ENCODE measurements at places on chromosomes 12 and 14. TPM values are rescaled to one million over a fixed set of nuclear protein-coding genes. Genes with fewer than 3 reads are reported as not detected.
A peak's percentile ranks its signal among the peaks of the same experiment; 100 is the strongest.

GALNT8 gene
- total RNA-seq: 0.76 TPM

KRT71 gene
- not detected for total RNA-seq

TEX52 gene
- 0.16 TPM for total RNA-seq

RNASE9 gene
- total RNA-seq: not detected

ZC2HC1C gene
- total RNA-seq: 1.3 TPM

SERPINA12 gene
- not detected for total RNA-seq

NANOG gene
- total RNA-seq: not detected

DNA sequence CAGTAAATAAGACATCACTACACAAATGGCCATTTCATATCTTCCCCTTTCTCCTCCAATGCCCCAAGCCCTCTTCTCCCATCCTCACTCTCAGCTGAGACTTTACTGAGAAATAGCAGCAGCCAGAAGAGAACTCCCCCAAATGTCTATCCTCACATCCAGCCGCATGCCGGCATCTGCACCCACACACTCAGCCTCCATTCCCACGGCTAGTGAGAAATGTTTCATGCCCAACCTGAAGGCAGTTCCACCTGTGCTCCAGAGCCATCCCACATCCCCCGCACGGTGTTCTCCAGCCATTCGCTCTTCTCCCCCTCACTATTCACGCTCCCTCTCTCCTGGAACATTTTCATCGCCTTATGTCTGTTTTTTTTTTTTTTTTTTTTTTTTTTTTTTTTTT, 208.7 kb upstream of the DIO3 start:
- no peak overlapping the region for H3K27ac ChIP-seq
- no peak for DNase-seq
- H3K27me3 ChIP-seq: peaks cover 4% of the 10 kb centered on the region
- no peak overlapping the region for H3K4me3 ChIP-seq
- H3K36me3 ChIP-seq: no peaks in the 10 kb centered on the region

DNA sequence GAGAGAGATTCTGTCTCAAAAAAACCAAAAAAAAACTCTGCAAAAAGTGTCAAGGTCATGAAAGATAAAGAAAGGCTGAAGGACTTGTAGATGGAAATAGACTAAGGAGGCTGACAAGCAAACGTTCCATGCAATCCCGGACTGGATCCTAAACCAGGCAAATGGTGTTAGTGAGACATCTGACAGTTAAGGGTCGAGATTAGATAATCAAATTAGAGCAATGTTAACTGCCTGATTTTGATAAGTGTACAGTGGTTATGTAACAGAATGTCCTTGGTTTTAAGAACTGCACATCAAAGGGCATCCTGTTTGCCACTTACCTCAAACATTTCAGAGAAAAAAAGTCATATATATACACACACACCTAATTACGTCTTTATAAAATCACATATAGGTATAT, 3.5 kb upstream of the RAN start:
- peak overlapping the region; percentile 27 for H3K27ac ChIP-seq
- no peak overlapping the region for H3K4me3 ChIP-seq
- peaks cover 12% of the 10 kb centered on the region for H3K36me3 ChIP-seq
- H3K27me3 ChIP-seq: no peaks in the 10 kb centered on the region
- DNase-seq: no peak

- no peaks in the 10 kb centered on the region for H3K27me3 ChIP-seq
- H3K4me3 ChIP-seq: no peak overlapping the region
- peaks cover 17% of the 10 kb centered on the region for H3K36me3 ChIP-seq
- peaks cover 2% of the 10 kb centered on the region for H3K4me1 ChIP-seq
- H3K27ac ChIP-seq: no peak overlapping the region
These were observed 230.4 kb downstream of the SSPN start for GRCh38 chr12:26425587-26426260.

DNA sequence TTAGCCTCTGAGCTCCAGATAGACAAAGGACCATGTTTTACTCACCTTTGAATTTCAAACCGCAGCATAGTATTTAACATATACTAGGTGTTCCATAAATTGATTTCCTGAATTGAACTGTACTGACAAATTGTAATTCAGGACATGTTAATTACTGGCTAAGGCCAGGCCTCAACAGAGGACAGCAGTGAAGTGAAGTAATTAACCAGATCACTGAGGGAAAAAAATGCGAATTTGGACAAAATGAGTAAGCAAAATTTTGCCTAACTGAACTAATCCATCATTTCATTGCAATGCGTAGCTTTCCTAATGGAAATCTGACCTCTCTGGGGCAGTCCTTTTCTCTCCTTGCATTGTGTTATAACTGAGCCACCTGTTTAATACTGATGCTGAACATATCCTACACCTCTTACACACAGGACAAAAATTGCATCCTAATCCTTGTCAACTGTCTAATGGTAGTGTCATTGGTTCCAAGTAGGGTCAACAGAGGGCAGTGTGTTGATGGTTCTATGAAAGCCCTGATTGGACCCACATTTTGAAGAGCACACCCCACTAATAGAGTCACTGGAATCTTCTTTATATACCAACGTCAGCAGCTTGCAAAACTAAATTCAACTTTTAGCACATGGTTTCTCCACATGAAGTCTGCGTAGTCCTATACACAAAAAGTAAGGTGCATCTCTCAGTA, 148.4 kb downstream of the SLC25A21 start:
- H3K27ac ChIP-seq: no peak overlapping the region
- no peaks in the 10 kb centered on the region for H3K4me1 ChIP-seq
- peaks cover 2% of the 10 kb centered on the region for H3K27me3 ChIP-seq
- no peak for DNase-seq

DNA sequence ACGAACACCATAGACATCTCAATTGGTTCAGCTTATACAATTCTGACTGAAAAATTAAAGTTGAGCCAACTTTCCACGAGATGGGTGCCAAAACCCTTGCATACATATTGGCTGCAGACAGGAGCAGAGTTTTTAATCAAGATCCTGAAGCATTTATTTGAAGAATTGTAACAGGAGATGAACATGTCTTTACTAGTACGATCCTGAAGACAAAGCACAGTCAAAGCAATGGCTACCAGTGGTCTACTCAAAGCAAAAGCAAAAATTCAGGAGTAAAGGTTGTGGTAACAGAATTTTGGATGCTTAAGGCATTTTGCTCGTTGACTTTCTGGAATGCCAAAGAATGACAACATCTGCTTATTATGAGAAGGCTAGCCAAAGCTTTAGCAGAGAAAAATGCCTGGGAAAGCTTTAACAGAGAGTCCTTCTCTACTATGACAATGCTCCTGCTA, 20.7 kb downstream of the ZDHHC17 start:
- no peak for DNase-seq
- no peak overlapping the region for H3K4me3 ChIP-seq
- peaks cover 51% of the 10 kb centered on the region for H3K4me1 ChIP-seq
- peaks cover 23% of the 10 kb centered on the region for H3K36me3 ChIP-seq
- no peaks in the 10 kb centered on the region for H3K27me3 ChIP-seq
- no peak overlapping the region for H3K27ac ChIP-seq

DNA sequence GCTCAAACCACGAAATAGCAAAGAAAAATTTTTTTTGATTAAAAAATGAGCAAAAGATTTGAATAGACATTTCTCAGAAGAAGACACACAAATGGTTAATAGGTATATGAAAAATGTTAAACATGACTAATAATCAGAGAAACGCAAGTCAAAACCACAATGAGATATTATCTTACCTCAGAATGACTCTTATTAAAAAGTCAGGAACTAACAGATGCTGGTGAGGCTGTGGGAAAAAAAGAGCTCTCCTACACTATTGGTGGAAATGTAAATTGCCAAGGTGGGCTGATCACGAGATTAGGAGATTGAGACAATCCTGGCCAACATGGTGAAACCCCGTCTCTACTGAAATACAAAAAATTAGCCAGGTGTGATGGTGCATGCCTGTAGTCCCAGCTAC, 315.5 kb upstream of the FLRT2 start:
- H3K36me3 ChIP-seq: no peaks in the 10 kb centered on the region
- H3K4me1 ChIP-seq: no peaks in the 10 kb centered on the region
- no peaks in the 10 kb centered on the region for H3K27me3 ChIP-seq
- H3K4me3 ChIP-seq: no peak overlapping the region
- DNase-seq: no peak

DNA sequence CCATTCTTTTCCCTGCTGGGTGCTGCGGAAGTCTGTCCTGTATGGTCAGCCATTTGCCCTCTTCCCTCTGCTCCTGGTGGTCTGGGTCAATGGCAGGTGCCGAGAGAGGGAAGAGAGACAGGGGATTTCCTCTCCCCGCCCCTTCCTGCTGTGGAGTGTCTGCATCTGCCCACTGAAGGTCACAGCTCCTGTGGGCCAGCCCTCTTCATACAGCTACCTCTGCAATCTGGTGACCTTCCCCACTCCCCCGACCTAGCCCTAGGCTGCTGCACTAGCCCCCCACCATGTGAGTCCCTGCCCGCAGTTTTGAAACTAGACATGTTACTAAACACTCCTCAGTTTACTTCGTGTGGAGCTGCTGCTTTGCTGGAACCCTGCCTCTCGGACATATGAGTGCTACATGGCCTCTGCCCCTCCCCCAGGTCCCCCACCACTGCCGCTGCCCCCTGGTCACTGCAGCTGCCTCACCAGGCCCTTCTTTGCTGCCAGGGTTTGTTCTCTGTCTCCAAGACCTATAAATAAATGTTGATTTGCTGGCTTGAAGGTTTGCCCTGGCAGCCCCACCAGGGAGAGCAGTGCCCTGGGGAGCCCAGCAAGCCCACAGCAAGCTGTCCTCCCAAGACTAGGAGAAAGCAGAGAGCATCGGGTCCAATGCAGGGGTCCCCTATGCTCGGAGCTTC, 102.9 kb downstream of the DPF3 start:
- H3K4me3 ChIP-seq: no peak overlapping the region
- H3K27me3 ChIP-seq: no peaks in the 10 kb centered on the region
- no peaks in the 10 kb centered on the region for H3K4me1 ChIP-seq
- DNase-seq: no peak
- H3K36me3 ChIP-seq: no peaks in the 10 kb centered on the region

- no peak overlapping the region for H3K4me3 ChIP-seq
- no peak for DNase-seq
- H3K36me3 ChIP-seq: peaks cover 3% of the 10 kb centered on the region
- H3K27me3 ChIP-seq: peaks cover 15% of the 10 kb centered on the region
These were observed 9.7 kb downstream of the CACNA2D4 start for GRCh38 chr12:1908758-1909157.

GRCh38 chr12:101862245-101862644, 15.1 kb upstream of the DRAM1 start:
- no peak for DNase-seq
- peaks cover 3% of the 10 kb centered on the region for H3K27me3 ChIP-seq
- no peak overlapping the region for H3K27ac ChIP-seq
- no peak overlapping the region for H3K4me3 ChIP-seq
- H3K36me3 ChIP-seq: peaks cover 4% of the 10 kb centered on the region

GRCh38 chr14:31939934-31940333, 137.2 kb upstream of the ARHGAP5 start:
- no peak overlapping the region for H3K4me3 ChIP-seq
- no peak overlapping the region for H3K27ac ChIP-seq
- DNase-seq: no peak
- H3K4me1 ChIP-seq: peaks cover 30% of the 10 kb centered on the region

DNA sequence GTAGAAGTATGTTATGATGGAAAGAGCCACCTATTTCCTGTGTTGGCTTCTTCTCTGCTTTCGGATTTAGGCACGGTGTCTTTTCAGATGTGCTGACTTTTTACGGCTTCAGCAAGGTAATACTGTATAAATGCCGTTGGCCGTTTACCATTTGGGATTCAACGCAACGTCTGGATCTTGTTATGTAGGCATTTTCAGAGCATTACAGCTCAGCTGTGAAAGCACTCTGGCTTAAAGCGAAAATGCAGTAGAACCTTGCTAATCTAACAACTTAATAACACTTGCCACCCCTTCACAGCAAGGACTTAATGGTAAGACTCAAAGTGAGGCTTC, 229.9 kb downstream of the EFCAB11 start:
- peaks cover 83% of the 10 kb centered on the region for H3K4me1 ChIP-seq
- DNase-seq: no peak
- H3K36me3 ChIP-seq: peaks cover 13% of the 10 kb centered on the region
- no peaks in the 10 kb centered on the region for H3K27me3 ChIP-seq

DNA sequence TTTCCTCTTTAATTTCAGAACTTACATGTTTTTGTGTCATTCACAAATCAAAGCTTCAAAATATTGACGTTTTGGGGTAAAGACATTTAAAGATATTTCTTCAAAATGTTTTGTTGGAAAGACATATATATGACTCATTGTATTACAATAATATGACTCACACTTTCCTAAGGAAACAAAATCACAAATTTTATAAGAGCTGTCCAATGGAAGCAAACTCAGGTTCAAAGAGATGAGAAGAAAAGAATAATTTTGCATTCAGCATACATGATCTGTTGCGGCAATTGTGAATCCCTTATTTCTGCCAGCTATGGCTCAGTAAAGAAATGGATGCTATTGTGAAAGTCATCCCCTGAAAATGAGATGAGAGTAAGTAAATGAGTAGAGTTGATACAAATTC, 82.7 kb downstream of the GRIP1 start:
- H3K36me3 ChIP-seq: no peaks in the 10 kb centered on the region
- H3K4me3 ChIP-seq: no peak overlapping the region
- H3K27ac ChIP-seq: no peak overlapping the region
- DNase-seq: no peak

- DNase-seq: no peak
- peaks cover 36% of the 10 kb centered on the region for H3K27me3 ChIP-seq
- H3K4me3 ChIP-seq: no peak overlapping the region
- no peaks in the 10 kb centered on the region for H3K36me3 ChIP-seq
- H3K4me1 ChIP-seq: peaks cover 2% of the 10 kb centered on the region
These were observed 62.4 kb downstream of the TMEM30B start for GRCh38 chr14:61218767-61219166.

DNA sequence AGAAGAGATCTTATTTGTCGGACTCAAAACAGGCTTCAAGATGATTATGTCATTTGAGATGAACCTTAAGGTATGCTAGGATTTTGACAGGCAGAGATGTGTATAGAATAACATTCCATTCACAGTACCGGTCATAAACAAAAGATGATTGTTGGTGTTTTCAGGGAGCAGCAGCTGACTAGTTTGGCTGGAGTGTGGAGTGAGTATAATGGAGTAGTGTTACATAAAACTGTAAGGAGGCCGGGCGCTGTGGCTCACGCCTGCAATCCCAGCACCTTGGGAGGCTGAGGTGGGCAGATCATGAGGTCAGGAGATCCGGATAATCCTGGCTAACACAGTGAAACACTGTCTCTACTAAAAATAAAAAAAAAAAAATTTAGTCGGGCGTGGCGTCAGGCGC, 23.9 kb downstream of the SERPINA10 start:
- H3K4me3 ChIP-seq: no peak overlapping the region
- no peak overlapping the region for H3K27ac ChIP-seq
- peaks cover 10% of the 10 kb centered on the region for H3K27me3 ChIP-seq
- DNase-seq: no peak
- no peaks in the 10 kb centered on the region for H3K4me1 ChIP-seq
- peaks cover 24% of the 10 kb centered on the region for H3K36me3 ChIP-seq

GRCh38 chr12:12510141-12510540, 52.5 kb downstream of the DUSP16 start:
- DNase-seq: no peak
- H3K36me3 ChIP-seq: peaks cover 21% of the 10 kb centered on the region
- H3K27me3 ChIP-seq: no peaks in the 10 kb centered on the region
- H3K4me1 ChIP-seq: peaks cover 23% of the 10 kb centered on the region
- H3K4me3 ChIP-seq: no peak overlapping the region

GRCh38 chr14:23708343-23708742, 72.2 kb downstream of the DHRS2 start:
- no peaks in the 10 kb centered on the region for H3K4me1 ChIP-seq
- peaks cover 2% of the 10 kb centered on the region for H3K36me3 ChIP-seq
- H3K27me3 ChIP-seq: peaks cover 9% of the 10 kb centered on the region
- H3K27ac ChIP-seq: no peak overlapping the region
- DNase-seq: no peak

Data from activated CD4-positive, alpha-beta T cell treated with anti-CD3 and anti-CD28 coated beads for 36 hours (primary cell).